ENCODE measurements at places on chromosomes 4 and X.

DNA sequence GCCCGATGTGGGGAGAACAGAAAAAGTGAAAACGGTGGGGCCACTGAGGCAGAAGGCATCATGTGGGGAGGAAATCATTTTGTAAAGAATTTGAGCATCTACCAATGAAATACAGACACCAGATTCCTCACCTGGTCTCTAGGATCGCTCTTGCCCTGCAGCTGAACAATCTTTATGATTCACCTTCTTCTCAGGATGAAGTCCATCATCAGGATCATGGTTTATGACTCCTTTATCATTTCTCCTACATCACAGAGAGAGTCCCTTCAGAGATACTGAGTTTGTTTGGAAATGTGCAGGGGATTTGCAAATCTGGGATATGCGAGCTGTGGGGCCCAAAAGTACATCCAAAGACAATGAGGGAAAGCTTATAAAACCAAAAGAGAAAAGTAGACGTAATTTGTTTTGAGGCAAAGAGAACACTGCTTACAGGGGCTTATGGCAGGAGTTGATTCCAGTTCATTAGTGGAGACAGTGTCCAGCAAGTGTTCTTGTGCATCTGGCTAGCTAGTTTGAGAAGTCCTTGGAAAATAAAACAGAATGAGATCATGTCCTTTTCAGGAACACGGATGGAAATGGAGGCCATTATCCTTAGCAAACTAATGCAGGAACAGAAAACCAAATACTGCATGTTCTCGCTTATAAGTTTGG is 15.3 kb upstream of the ANXA5 start:
- no peak for DNase-seq

DNA sequence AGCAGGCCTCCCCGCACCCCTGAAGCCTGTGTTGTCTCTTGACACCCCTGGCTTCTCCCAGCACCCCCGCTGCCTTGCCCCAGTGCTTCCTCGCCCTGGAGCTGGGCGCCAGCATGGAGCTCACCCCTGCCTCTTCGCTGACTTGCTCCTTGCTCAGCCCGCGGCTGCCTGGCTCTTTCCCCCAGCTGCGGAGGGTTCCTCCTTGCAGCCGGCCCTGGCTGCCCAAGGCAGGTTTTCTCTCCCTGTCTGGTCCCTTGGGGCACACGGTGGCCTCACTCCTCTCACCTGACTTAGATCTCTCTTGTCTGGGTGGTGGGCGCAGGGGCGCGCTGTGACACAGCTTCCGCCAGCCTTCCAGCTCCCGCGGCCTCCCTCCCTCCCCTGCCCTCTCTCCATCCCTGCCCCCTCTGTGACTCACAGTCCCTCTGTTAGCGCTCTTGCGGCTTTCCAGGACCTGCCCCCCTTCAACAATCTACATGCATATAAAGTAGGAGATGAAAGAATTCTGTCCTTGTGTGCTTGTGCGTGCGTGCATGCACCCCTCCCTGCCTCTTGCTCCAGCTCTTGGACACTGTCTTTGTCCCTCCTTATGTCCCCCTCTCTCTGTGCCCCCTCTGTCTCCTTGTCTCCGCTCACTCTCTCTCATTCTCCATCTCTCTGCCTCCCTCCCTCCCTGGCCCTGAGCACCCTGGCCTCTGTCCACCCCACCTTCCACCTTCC is 2.2 kb downstream of the PLXNB3 start:
- DNase-seq, result peak; percentile 44

GRCh38 chrX:119690921-119691716 is 1.8 kb downstream of the SEPTIN6 start:
- peak; percentile 88 for DNase-seq

GRCh38 chr4:70607334-70607853 is 15.3 kb downstream of the AMBN start:
- DNase-seq, result no peak

- DNase-seq, result peak; percentile 13
Measured at GRCh38 chr4:118034053-118034785, at the start of gene NDST3. Gene NDST3, plus strand, starts transcription at chr4:118034486. Its CDS starts 19,425 bp downstream, at chr4:118053911.

- DNase-seq, result no peak
Measured at GRCh38 chr4:98290511-98290910, 29.3 kb downstream of the RAP1GDS1 start.

DNA sequence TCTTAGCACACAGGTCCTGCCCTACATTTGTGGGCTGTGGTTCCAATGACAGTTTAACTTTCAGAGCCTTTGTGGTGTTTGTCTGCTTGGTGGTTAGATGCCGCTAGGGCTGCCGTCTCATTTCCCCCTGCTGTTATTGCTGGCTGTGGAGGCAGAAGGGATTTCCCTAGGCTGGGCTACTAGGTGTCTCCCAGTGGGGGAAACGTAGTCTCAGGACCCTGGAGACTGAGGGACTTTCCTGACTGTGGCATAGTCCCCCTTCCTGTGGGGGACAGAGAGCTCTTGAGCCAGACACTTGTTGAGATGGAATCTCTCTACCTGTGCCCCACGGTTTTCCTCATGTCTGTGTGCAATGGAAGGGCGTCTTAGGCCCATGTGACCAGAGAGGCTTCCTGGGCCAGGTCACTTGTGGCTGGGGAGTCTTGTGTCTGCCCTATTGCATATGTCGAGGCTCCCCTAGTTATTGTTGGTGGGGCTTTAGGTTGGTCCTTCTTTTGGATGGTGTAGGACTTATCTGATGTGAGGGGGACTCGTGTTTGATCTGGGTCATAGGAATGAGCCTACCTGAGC is 68.2 kb downstream of the ARHGAP10 start:
- peak; percentile 84 for DNase-seq

GRCh38 chrX:100647095-100647494 is 3.1 kb downstream of the SRPX2 start:
- DNase-seq, result no peak

GRCh38 chr4:94961420-94961819 is 203.7 kb downstream of the BMPR1B start:
- no peak for DNase-seq
